ENCODE measurements at places on chromosomes 12 and 14.

GRCh38 chr14:100782516-100783320, 43.2 kb upstream of the MEG3 start:
- no peak for DNase-seq

DNA sequence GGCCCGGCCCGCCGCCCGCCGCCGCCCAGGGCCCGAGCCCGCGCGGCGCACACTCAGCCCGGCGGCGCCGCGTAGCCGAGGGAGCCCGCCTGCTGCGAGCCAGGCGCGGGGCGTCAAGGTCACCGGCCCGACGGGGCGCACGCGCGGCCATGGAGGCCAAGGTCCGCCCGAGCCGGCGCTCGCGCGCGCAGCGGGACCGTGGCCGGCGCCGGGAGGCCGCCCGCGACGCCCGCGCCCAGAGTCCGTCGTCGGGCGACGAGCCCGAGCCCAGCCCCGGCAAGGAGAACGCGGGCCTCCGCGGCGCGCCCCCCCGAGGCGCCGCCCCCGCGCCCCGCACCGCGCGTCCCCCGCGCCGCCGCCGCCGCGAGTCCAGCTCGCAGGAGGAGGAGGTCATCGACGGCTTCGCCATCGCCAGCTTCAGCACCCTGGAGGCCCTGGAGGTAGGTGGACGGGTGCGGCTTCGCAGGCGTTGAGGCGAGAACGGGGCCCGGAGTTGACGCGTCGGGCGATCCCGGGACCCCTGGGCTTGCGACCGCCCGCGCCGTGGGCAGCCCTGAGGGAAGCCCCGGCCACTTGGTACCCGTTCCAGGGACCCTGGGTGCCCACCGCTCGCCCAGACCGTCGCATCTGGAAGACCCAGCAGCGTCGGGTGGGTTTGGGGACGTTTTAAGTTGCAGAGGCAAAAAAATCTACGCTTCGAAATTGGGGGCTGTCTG, 629 bp downstream of the FBRSL1 start:
- no peak for DNase-seq

DNA sequence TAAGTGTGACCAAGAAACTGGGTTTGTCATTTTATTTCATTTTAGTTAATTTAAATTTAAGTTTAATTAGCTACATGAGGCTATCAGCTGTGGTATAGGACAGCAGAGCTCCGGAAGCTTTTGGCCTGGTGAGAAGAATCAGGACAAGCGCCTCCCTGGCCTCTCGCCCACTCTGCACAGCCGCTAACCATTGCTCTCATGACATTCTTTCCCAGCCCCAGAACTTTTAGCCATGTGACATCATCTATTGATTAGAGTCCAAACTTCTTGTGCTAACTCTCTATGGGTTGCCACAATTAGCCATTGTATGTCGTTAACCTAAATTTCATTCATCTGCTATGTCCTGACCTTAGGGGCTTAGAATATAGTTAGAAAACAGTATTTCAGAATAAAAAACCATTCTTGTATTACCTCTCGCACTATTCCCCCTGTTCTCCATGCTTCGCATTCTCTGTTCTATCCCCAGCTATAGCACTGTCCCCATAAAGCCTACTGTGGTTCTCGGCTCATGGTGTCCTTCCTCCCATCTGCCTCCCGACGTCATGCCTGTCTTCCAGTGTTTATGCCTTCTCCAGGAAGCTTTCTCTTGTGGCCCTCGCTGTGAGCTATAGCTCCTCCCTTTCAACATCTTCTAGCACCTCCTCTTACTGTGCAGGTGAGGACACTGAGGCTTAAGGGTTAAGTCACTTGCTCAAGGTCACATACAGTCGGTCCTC, 23.5 kb downstream of the SSH1 start:
- DNase-seq: no peak

GRCh38 chr12:1842905-1843640, 22.7 kb downstream of the LRTM2 start:
- DNase-seq: no peak

GRCh38 chr12:50557421-50557820, 52.6 kb downstream of the DIP2B start:
- no peak for DNase-seq

DNA sequence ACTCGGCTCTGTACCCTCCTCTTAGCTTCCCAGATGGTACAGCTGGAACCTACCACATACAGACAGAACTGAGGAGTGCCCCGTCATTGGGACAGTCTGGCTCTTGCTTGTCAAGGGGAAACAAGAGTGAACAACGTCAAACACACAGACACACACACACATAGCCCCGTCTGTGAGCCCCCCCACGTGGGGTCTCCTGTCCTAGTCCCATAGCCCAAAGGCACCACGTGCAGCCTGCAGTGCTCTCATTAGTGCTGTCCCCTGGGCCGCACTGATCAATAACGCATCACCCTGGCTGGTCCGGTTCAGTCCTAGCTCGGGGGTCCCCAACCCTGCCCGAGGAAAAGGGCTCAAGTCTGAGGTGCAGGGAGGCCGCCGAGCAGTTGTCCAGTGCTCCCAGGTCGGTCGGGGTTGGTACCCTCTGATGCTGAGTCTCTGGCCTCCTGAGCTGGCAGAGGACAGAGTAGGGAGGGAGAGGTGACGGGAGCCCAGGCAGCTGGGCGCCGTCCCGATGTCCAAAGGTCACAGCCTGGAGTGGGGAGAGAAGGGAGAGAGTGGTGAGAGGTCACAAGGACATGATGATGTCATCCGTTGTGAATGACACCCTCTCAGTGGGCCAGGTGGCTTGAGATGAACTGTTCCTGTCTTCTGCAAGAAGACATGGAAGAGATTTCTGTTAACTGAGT, 105.4 kb upstream of the NOS1 start:
- DNase-seq: no peak

DNA sequence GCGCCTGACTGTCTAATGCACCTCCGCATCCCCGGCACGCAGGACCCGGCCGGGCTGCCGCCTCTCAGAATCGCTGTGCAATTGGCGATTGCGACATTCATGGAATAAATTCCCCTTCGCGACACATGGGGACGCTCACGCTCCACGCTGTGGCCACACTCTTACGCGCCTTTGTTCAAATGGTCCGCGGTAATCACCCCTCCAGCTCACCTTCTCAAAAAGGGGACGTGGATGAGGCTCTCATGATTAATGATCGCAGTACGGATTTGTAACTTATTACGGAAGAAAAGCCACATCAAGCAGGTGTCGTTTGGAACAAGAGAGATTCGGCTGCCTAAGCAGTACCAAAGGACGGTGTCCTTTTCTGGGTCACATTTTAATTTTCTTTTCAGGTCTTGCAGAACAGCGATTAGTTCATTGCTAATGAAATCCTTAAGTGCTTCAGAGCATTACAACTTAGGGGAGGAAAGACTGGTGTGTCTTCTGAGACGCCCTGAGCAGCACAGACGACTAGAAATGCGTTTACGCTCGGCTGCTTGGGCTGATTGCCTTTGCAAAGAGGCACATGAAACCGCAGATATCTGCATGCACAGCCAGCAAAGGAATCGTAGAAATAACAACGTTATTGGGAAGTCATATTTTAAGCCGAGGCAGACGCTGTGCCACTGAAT, 37.3 kb upstream of the ADGRD1 start:
- no peak for DNase-seq
